Stimulated activated CD8-positive, alpha-beta memory T cell treated with anti-CD3 and anti-CD28 coated beads, Interleukin-15, amount 100 ng/mL, for 1 hour (primary cell): ENCODE measurements at places on chromosomes 16 and 17.

DNA sequence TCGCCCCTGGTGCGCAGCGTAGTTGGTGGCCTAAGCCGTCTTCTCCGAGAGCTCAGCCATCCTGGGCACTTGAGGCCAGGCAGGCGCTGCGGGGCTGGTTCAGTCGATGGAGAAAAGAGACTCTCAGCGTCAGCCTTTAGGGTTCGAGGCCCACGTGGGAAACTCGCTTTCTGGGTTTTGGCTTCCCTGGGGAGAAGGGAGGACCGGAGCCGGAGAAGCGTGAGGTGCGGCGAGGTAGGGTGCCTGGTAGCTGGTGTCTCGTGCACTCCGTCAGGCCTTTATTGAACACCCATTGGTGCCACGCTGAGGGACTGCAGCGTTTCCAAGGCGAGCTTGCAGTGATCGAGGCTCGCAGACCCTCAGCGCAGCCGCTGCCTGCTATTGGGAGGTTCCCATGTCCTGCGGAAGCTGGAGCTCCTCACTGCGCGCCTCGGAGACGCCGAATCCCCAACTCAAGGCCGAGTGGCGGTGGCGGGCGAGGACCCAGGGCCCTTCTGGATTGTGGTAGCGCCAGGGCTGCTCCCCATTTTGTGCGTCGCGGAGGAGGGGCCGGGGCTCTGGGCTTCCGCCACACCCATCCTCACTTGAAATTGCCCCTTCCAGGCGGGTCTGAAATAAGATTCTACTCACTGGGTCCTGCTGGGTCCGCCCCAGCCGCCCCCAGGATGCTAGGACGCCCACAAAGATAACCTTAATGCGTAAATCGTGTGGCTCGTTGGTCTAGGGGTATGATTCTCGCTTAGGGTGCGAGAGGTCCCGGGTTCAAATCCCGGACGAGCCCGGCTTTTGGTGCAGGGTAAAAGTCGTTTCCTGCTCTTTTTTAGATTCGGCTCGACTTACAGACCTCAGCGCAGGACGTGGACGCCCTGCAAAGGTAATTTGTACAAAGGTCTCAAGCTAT, 1.2 kb downstream of the OR1F1 start:
- DNase-seq: no peak

GRCh38 chr17:39328815-39329214, 72.6 kb downstream of the FBXL20 start:
- DNase-seq: no peak

- no peak for DNase-seq
Observed at GRCh38 chr17:56172517-56172982, 19.3 kb downstream of the ANKFN1 start.

DNA sequence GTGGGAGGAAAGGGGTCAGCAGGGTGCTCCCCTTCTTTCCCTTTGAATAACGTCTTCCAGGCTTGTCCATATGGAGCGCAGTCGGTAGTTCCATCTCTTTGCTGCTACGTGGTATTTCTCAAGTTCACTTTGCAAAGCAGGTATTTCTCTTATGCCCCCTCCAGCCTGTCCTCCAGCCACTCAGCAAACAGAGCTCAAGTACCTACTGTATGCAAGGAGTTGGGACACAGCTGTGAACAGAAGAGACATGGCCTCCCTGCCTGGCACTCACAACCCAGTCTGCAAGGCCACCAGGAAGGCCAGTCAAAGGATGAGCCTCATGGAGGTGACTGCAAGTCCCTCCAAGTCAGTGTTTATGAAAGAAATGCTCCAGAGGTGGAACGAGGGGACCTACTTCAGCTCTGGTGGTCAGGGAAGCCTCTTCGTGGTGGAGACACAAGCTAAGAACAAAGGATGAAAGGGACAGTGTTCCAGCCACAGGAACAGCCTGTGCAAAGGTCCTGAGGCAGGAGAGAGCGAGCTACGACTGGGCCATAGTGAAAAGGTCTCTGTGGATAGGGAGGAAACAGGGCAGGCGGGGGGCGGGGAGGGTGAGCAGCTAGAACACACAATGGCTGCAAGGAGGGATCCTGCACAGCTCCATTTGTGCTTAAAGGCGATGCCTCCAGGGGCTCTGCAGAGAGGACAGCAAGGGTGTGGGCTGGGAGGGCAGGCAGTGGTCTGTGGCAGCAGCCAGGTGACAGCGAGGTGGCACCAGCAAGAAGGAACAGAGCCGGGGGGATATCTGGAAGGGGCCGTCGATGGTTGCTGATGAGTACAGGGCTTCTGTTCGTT, 32.6 kb downstream of the PPL start:
- DNase-seq: no peak

- DNase-seq: no peak
Observed at GRCh38 chr16:82005027-82005830, 6.0 kb downstream of the SDR42E1 start.

GRCh38 chr17:4939546-4939795, 375 bp downstream of the SLC25A11 start:
- no peak for DNase-seq

- DNase-seq: no peak
Observed at GRCh38 chr17:4261452-4261851, 2.3 kb downstream of the ANKFY1 start.

DNA sequence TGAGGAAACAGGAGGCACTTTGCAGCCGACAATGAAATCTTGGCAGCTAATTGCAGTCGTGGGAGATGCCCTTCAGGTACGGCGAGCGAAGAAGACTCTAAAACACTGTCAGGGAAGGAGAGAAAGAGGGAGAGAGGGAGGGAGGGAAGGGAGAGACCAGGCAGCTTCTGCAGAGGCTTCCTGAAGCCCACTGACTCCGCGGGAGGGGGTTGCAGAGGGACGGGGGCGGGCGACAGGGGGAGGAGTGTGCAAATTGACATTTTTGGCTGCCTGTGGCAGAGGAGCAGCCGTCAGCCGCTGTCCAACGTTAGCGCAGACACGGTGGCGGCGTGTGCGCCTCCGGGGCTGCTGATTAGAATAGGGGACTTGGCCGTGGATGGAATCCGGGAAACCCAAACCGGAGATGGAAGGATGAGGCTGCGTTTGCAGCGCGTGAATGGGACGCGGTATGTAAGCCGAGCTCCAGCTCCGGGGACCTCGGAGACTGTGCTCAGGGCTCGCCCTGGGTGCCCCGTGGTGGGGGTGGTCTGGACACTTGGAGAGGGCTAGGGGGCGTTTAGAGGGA, 849.1 kb upstream of the RBFOX1 start:
- no peak for DNase-seq

DNA sequence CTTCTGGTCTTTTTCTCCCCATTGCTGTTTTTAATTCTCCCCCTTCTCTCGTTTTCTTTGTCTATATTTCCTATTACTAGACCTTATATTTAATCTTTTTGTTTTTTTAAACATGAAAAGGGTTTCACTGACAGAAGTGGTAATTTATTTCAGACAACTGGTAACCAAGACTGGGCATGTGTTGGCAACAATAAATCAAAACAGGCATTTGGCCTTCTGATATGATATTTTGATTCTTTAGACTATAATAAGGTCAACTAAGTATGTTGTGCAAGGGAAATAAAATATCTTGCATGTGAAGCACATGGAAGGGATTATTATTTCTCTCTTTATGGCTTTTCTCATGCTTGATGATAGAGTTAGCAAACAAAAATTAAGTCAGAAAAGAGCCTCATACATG, 34.6 kb downstream of the AP2B1 start:
- no peak for DNase-seq

DNA sequence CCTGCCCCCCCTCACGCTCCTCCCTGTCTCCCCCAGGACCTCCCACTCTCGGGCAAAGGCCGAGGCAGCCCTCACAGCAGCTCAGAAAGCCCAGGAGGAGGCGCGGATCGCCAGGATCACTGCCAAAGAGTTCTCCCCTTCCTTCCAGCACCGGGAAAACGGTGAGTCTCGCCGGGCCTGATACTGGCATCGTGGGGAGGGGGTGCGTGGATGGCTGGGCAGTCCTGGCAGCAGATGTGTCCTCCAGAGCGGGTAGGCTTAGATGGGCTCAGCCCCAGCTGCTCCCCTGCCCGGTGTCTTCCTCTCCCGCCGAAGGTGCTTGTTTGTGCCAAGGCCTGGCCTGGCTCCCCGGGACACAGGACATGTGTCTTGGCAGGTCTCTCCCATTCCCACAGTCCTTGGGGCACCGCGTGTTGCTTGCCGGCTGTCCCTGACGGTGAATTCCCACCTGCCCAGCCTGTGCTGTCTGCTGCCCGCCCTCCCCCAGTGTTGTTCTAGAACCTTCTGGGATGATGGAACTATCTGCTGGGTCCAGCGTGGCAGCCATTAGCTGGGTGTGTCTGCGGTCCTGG, 81.6 kb downstream of the KLHDC4 start:
- DNase-seq: no peak

DNA sequence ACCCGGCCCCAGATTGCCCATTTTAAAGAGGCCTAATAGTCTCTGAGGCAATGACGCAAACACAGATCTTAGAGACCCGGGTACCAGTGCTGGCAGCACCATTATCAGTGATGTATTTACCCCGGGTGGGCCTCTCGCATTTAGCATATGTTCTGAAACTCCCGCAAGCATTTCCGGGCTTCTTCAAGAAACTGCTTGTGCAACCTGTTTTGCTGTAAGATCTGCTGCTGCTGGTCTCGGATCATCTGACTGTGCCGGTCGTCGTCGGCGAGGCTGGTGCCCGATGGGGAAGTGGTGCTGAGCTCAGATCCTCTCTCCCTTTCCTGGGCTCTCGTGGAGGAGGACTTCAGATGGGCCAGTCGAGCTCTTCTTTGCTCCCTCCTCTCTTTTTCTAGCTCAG, 12.5 kb downstream of the CEP295NL start:
- DNase-seq: no peak
